ENCODE measurements at places on chromosomes 13 and 19.
A peak's percentile ranks its signal among the peaks of the same experiment; 100 is the strongest.

GRCh38 chr13:113032291-113032690 lies 63.3 kb downstream of the MCF2L start:
- no peak for DNase-seq

DNA sequence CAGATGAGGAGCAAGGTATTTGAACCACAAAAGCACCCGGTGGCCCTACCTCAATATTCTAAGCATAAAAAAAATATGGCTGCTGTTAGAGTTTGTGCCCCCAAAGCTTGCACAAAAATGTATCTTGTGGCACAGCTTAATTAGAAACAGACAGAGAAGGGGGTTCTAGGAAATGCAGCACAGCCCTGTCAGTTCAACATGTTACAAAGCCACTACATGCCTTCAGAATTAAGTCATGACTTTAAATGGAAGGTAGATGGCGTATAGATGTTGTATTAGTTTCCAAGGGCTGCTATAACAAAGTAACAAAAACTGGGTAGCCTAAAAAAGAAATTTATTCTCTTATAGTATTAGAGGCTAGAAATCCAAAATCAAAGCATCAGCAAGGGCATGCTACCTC lies 703.8 kb downstream of the DIAPH3 start:
- no peak for DNase-seq

DNA sequence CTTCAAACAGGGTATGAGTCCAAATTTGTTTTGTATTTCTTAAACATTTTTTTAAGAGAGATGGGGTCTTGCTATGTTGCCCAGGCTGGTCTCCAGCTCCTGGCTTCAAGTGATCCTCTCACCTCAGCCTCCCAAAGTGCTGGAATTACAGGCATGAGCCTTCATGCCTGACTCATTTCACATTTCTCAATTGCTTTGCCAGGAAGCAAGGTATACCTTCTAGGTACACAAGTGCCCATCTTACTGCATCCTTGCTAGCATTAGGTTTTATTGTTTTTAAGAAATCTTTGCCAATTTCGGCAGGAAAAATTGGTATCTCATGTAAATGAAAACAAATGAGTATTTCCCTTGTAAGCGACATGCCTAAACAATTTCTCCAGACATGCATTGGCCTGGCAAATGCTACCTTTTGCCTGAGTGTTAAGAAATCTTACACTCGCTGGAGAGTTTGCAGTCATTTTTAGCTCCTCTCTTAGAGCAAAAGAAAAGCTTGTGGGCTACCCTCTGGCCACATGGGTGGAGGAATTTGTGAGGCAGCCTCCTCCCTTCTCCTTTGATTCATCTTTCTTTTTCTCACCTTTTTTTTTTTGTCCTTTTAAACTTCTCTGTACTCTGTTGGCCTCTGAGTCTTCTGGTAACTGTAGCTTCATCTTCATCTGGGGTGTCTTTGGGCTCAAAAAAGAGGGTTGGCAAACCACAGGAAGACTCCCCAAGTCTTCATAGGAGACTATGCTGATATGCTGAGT lies 33.0 kb downstream of the ACTL9 start:
- no peak for DNase-seq

- DNase-seq = no peak
These were observed 1075.2 kb downstream of the PCDH9 start for GRCh38 chr13:66154976-66155375.

DNA sequence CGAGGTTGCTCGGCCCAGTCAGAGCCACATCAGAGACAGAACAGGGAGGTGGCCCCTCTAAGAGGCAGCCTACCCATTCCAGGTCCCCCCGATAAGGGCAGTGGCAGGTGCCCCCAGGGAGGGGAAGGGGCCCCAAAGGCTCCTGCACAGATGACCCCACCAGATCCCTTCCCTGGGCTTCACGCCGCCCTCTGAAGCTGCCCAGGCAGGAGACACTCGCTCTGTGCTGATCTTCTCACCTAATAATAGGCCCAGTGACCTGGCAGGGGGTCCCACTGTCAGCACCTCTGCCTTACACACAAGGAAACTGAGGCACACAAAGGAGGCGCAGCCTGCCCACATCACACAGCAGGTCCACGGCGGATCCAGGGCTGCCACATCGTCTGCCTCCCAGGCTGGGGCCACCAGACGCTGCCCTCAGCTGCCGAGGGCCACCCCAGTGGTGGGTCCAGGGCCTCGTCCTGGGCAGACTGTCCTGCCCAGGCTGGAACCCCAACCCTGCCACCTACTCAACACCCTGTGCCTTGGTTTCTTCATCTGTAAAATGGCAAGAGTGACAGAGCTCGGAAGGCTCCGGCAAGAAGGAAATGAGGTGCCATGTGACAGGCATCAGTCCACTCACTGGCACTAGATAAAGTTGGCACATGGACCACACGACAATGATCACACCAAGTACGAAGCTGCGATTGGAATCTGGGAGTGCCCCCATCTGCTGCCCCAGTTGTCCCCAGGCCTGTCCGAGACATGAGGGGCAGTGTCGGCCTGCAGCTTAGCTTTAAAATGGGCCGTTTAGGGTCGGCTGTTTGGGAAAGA lies 56.5 kb downstream of the KLF2 start:
- no peak for DNase-seq

GRCh38 chr13:35025314-35025713 lies 83.2 kb downstream of the NBEA start:
- no peak for DNase-seq

DNA sequence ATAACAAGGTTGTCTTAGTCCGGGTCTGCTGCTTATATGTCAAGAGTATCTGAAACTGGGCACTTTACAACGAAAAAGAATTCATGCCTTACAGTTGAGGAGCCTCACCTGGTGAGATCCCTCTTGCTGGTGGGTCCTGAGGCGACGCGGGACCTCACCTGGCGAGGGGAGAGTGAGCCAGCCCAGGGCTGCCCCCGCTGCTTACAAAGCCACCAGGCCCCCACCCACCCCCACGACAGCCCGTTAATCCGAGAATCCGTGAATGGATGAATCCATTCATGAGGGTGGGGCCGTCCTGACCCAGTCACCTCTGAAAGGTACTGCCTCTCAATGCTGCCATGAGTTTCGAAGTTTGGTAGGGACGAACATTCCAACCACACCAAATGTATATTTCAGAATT lies 54.0 kb upstream of the F7 start:
- no peak for DNase-seq

DNA sequence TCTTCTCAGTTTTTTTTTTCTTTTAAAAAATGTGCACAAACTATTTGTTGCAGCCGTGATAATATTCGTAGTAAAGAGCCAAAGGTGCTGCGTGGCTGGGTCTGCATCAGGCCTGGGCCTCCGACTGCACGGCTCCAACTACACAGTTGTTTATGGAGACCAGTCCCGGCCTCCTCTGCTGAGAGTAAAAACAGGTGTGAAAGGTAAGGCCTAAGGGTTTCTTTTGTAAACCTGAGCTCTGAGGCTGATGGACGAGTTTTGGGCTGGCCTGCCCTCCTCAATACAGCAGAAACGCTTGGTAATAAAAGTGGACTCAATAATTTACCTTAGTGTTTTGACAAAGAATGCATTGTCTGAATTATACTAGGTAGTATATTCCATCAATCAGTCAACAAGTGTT lies 3.9 kb downstream of the MBNL2 start:
- DNase-seq = no peak

- no peak for DNase-seq
These were observed 78.4 kb upstream of the ARHGEF7 start for GRCh38 chr13:111036665-111037064.

- DNase-seq = no peak
These were observed 17.1 kb upstream of the MATK start for GRCh38 chr19:3803114-3803888.

DNA sequence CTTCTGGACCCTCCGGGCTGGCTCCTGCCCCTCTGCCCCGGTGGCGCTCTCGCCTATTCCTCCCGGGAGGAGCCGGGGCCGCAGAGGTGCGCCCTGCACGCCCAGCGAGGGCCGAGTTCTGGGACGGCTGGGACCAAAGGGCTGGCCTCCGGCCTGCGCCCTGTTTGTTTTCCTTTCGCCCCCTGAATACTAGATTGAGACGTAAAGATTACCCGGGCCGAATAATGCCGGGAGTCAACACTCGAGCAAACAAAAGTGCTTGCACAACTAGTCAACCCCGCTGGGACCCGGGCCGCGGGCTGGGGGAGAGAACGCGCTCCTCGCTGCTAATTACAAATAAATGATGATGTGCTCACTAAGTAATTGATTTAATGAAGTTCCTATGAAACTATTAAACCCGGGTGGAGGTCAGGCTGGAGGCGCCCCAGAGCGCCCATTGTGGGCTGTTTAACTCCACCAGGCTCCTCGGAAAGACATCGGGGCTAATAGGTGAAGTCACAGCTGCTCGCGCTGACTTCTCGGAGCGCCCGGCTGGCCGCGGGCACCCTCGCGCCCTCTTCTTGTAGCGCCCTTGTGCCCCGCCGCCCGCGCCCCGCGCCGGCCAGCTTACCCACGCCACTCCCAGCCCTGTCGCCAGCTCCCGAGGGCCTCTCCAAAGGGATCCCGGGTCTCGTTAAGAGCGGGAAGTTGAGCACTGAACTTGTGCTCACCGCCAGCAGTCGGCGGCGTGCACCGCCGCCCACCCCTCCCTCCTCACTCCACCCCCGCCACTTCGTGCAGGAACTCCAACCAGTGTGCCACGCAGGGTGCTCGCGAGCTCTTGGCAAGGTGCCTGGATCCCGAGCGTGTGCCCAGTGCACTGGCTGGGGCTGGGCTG lies 14.9 kb downstream of the ZIC5 start:
- no peak for DNase-seq

- DNase-seq = peak; percentile 5
These were observed 33.1 kb downstream of the CEBPG start for GRCh38 chr19:33406521-33407139.

- DNase-seq = no peak
These were observed 38.4 kb upstream of the ADGRE5 start for GRCh38 chr19:14342809-14343208.

DNA sequence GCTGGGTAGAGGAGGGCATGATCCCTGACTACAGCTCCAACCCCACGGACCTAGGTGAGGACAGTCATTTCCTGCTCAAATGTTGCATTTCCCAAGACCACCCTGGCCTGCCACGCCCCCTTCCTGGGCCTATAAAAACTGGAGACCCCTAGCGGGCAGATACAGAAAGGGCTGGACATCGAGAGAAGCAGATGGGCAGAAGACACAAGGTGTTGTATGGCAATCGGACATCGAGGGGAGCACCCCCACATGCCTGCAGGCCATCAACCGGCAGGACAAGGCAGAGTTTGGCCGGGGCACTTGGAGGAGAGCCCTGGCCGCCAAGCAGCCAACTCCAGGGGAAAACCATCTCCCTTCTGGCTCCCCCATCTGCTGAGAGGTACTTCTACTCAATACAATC lies 746.4 kb downstream of the PCDH9 start:
- DNase-seq = no peak

DNA sequence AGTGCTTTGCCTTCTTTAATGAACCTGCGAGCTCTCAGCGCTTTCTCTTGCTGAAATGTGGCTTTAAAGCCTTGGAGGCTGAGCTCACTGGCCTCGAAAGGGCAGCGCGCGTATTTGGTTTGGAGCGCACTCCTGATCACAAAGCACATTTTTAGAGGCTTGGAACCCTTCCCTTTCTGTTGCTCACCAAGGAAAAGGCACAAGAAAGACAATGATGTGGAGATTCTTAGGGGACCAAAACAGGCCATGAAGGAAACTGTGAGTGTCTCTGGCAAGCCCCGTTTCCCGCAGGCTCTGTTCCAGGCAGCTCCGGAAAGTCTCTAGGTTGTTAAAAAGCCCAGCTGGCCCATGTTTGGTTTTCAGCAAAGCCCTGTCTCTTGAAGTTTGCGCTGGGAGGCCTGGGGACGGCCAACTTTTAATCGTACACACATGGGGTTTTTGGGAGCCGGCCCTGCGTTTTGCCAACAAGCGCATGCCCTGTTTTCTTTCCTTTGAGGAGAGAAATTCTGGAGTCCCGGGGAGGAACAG lies 9.4 kb upstream of the SPC24 start:
- no peak for DNase-seq

DNA sequence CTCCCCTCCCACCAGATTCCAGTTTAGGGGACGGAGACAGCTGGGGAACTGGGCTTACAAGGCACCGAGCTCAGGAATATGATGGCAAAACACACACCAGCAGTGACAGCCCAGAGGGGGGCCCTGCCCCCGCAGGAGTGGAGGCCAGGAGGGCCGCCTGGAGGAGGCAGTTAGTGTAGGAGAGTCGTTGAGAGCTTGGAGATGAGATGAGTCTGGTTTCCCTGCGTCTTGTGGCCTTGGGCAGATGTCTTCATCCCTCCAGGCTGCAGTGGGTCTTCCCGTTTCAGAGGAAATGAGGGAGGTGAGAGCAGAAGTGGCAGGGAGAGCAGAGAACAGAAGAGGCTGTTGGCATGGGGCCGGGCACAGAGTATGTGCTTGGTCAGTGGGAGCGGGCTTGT lies 4.9 kb downstream of the CELF5 start:
- DNase-seq = no peak
